ENCODE measurements at places on chromosomes 5 and 9.
A peak's percentile ranks its signal among the peaks of the same experiment; 100 is the strongest.

GRCh38 chr9:136144450-136144849 is 25.8 kb upstream of the TMEM250 start:
- no peak for DNase-seq

GRCh38 chr5:143379606-143380005 is 23.9 kb downstream of the NR3C1 start:
- DNase-seq = no peak

- no peak for DNase-seq
Measured at GRCh38 chr5:25995209-25995608, 1043.2 kb downstream of the CDH9 start.

GRCh38 chr9:84271921-84272556 is 68.5 kb downstream of the SLC28A3 start:
- DNase-seq = no peak

DNA sequence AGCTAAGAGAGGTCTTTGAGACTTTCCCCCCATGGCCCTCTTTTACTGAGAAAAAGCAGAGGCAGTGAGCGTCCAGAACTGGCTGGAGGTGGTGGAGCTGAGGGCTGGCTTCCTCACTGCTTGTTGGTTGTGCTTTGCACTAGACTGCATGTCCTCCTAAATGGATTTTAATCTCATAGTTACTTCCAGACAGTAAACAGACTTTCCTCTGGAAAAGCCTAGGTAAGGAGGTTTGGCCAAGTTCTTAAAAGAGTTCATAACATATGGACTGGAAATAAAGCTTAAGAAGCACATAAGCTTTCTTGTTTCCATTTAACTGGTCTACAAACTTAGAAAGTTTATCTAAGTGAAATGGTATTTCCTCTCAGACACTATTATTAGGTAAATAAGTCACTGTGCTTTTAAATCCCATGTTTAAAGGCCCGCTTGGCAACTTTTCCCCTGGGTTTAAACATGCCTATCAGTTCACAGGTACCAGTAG is 2.0 kb downstream of the ASPN start:
- no peak for DNase-seq

DNA sequence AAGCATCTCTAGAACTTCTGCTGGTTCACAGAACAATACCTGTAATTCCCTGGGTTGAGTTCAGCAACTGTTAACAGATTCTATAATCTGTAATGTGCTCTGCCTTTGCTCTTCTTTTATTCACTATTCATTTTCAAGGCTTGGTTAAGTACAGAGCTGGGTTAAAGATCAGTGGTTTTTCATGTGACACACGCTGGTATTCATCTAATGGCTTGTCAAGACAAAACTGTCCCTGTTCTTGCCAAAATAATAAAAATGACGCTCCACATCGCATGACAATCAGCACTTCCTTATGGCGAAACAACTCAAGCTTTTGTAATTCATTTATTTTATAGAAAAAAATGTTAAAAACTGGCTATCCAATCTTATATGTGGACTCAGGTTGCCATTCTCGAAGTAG is 137.9 kb downstream of the BNC2 start:
- no peak for DNase-seq

DNA sequence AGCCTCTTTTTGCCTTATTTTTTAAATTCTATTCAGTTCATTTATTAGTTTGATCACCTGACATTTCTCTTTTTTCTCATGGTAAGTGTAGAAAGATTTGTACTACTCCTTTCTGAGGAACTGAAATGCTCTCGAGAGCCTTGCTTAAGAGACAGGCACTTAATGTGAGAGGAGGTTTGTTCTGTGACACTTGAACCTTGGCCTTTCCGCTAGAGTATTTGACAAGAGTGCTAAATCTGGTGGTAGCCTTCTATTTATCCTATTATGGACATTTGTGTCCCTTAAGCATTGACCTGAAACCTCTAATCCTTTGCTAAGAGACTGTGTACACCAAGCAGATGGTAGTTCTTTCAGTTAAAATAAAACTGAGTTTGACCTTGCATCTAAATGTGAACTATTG is 805.0 kb upstream of the PTPRD start:
- DNase-seq = no peak

GRCh38 chr9:35981699-35982098 is 23.7 kb upstream of the OR2S2 start:
- DNase-seq = no peak

- no peak for DNase-seq
Measured at GRCh38 chr5:134095887-134096589, 18.4 kb upstream of the TCF7 start.

DNA sequence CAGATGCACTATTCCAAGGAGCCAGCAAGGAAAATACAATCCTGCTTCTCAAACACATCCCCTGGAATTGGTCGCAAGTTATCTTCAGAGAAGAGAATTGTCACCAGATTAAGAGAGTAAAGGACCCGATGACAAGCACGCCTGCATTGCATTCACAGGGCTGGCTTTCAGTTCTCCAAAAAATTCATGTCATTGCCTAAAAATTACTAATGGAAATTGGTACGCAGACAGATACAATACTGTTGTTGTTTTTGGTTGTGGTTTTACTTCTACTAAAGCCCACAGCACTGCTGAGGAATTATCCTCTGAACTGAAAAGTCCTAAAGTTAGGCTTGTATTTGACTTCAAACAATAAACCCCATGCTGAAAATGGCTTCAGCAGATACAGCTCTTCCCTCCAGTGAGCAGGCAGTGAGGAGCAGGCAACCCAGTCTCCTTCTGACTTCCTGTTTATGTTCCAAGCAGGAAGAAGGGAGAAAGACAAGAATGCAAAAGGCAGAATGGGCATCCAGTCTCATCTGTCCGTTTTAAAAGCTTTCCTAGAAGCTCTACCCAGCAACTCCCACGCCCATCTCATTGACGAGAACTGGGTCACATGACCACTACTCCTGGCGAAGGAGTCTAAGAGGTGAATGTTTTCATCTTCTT is 80.6 kb upstream of the ZNF366 start:
- DNase-seq = no peak

DNA sequence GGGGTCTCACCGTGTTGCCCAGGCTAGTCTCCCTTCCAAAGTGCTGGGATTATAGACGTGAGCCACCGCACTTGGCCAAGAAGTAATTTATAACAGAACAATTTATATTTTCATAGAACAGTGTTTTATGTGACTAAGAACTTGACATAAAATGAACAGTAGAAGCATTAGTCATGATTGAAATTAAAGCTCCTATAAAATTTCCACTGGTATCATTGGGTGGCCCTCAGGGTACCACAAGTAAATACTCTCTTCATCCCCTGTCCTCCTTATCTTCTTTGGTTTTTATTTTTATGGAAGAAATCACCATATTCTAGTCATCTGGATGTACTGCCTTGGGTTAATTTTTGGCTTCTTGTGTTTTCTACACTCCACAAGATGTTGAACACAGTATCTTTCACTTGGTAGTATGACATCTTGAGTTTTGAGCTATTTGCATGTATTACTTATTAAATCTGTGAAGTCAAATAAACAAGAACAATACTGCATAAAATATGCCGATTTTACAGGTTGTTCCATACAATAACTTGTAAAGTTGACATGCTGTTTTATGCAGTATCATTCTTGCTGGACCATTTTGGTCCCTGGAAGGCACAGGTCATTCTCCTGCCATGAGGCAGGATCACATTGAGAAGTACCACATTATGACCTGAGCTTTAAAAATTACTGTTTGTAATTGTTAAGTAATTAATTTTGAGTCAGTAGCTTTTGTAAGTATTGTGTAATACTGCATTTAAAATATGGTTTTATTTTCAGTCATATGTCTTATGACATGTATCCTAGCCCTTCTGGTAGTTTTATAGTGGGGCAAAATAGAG is 24.4 kb downstream of the LMNB1 start:
- no peak for DNase-seq

DNA sequence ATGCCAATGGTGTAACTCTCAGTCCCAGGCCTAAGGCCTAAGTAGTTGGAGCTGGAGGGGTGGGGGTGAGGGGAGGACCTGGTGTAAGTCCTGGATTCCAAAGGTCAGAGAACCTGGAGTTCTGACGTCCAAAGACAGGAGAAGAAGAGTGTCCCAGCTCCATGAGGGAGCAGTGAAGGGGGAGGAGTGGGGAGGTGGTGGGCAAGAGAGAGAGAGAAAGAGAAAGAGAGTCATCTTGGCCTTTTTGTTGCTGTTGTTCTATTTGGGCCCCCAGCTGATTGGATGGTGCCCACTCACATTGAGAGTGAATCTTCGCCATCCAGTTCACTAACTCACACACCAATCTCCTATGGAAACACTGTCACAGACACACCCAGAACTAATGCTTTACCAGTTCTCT is 198.9 kb downstream of the DAB2IP start:
- DNase-seq = no peak

DNA sequence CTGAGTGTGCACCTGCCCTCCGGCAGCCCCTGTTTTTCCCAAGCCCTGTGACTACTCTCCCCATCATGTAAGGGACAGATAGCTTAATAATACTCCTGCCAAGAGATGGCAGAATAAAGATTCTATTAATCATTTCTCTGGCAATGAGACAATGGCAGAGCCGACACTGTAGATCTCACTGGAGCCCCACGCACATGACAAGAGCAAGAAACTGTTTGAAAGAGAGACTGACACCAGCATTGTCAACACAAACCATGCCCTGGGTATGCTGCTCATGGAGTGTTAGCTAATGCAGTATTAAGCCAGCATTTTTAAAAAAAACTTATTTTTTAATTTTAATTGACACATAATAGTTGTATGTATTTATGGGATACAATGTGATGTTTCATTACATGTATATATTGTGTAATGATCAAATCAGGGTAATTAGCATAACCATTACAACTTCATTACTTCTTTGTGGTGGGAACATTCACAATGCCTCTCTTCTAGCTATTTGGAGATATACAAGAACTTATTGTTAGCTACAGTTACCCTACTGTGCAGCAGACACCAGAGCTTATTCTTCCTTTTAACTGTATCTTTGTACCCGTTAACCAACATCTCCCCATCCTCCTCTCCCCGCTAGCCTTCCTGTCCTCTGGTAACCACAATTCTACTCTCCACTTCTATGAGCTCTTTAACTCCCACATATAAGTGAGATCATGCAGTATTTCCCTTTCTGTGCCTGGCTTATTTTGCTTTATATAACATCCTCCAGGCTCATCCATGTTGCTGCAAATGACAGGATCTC is 31.5 kb upstream of the SEMA4D start:
- peak; percentile 39 for DNase-seq

- DNase-seq = no peak
Measured at GRCh38 chr5:180817893-180818674, 15.5 kb upstream of the MGAT1 start.

DNA sequence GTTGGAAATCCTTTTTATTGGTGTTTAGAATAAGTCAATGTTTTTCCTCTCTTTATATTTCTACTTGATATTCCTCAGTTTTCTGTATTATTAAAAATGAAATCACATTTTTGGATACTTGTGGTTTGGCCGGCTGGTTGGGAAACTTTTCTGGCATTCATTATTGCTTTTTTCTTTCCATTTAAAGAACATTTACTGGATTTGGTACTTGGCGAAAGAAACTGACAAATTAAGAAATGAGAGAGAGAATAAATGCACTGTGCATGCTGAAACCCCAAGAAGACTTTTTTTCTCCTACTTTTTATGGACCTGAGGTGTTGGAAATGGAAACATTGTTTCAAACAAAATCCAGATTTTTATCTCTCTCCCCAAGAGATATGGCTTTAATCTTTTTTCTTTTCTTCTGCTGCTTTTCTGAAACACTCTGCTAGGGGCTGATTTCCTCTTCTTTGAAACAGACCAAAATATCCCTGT is 128.4 kb downstream of the SNX18 start:
- DNase-seq = no peak

- no peak for DNase-seq
Measured at GRCh38 chr9:20309124-20309523, 313.2 kb downstream of the MLLT3 start.

GRCh38 chr9:77175151-77175550 is 2.2 kb upstream of the VPS13A start:
- no peak for DNase-seq

- DNase-seq = no peak
Measured at GRCh38 chr5:169812786-169813185, 167.5 kb downstream of the INSYN2B start.

All from CD4-positive, alpha-beta T cell treated with Interleukin-12 subunit alpha and Interleukin-12 subunit beta, for 1 hour (primary cell).